Hippocampal formation (tissue), 2 donors: ENCODE measurements at places on chromosomes 1 and 21.

GRCh38 chr1:230823931-230824381 lies 44.4 kb downstream of the C1orf198 start:
- DNase-seq: no peak

DNA sequence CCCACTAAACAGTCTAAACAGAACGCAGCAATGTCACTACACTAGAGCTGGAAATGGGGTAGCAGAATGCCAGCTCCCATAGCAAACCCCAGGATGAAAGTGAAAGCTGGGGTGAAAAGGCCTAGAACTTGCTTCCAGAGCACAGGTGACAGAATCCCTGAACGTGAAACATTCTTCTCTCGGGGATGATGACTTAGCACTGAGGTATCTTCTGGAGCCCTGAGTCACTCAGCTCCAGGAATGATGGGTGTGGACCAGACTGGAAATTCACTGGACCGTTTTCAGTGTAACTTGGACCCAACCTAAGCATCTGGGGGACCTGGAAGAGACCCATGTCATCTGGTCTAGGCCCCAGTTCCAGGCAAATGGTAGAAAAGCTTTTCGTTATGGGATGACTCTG lies 108.9 kb downstream of the CDC7 start:
- no peak for DNase-seq

GRCh38 chr1:181097242-181097641 lies 8.7 kb downstream of the IER5 start:
- no peak for DNase-seq

DNA sequence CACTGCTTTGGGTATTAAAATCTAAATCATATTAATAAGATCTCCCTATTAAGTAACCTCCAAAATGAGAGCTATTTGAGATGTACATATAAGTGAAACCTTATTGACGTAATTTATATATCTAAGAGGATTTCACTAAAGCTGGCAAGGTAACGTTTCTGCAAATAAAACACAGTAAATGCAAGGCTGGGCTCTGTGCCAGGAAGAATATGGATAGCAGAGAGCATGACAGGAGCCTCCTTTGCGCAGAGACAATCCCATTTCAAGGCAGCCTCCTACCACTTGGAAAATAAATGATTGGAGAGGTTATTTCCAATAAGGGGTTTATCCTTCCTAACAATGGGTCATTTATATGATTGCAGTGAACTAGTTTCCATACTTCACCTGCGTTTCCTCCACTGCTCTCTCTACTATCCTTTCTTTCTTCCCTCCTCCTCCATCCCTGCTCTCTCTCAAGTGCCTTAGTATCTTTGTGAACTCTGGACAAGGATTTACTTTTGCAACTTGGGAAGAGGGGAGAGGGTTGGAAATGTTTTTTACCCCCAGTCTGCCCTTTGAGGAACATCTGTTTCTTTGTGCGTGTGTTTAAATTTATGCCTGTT lies 3.0 kb upstream of the NFIA start:
- no peak for DNase-seq

GRCh38 chr1:193741228-193741627 lies 554.8 kb upstream of the B3GALT2 start:
- DNase-seq: no peak

DNA sequence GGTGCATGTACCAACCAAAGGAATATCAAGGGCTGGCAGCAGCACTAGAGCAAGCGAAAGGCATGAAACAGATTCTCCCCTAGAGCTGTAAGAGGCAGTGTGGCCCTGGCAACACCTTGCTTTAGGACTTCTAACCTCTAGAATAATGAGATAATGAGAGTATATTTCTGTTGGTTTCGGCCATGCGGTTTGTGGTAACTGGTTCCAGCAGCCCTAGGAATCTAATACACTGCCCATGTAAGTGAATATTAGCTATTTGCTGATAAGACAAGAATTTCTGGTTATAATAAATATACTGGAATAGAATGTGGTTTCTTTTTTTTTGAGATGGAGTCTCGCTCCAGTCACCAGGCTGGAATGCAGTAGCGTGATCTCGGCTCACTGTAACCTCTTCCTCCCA lies 199.4 kb downstream of the GABPA start:
- DNase-seq: no peak

GRCh38 chr1:23989263-23989662 lies 9.1 kb upstream of the SRSF10 start:
- no peak for DNase-seq

DNA sequence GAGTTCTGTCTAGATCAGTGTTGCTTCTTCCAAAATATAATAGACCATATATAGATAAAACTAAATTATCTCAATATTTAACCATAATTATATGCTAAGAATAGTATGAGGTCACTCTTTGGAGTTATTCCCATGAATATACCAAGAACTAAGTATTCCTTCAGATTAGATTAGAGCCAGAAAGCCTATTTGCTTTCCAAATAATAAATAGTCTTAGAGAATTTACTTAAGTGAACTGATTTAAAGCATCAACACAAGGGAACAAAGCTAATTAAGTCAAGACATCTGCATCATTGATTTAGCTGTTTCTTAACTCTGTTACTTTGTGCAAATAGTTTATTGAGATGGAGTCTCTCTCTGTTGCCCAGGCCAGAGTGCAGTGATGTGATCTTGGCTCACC lies 35.7 kb downstream of the FNBP1L start:
- DNase-seq: no peak

DNA sequence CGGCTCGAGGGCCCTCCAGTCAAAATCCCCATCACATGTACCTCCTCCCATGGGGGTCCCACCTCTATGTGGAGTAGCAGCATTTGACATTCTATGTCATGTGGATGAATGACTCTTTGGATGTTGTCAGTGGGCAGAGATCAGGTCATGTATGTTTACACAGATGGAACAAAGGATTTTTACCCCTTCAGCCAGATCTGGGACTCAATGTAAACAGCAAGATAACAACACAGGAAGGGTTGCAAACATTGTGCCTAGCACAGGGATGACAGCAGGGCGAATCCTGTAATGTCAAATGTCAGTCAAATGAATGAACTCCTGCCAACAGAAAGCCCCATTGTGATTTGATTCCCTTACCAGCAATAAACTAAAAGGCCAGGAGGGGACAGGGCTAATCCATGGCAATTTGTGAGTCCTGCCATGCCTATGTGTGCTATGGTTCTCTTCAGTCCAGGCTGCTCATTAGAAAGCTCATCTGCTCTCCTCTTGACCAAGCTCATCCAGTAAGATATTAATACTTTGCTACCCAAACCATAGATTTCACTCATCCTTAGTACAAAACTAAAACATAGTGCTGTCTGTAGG lies 60.3 kb downstream of the PGBD5 start:
- no peak for DNase-seq

DNA sequence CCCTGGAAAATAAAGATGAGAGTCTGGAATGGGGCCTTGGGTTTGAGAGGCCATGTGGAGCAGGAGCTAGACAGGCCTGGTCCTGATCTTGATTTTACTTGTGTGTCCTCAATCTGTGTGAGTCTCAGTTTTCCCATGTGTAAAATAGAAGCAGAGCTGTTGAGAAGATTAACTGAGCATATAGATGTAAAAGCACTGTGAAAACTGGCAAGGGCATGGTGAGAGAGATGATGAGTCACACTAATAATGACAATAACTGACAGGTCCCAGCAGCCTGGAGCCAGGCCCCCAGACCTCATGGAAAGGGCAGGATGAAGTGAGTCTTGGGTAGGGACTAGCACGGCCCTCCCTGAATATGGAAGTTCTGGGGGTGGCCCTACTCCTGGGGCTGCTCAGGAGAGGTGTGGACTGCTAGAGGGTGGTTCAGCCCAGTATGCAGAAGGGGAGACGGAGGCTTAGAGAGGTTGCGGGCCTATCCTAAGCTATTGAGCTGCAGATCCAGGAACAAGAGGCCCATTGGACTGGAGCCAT lies 2.8 kb upstream of the AHDC1 start:
- DNase-seq: no peak

- peak; percentile 66 for DNase-seq
These were observed 106.0 kb downstream of the UBE2U start for GRCh38 chr1:64309431-64309831.

GRCh38 chr21:17784180-17784598 lies 35.0 kb downstream of the C21orf91 start:
- no peak for DNase-seq

- no peak for DNase-seq
These were observed 50.2 kb downstream of the C21orf91 start for GRCh38 chr21:17768840-17769446.

GRCh38 chr1:19437891-19438294 lies 47.4 kb downstream of the CAPZB start:
- no peak for DNase-seq

DNA sequence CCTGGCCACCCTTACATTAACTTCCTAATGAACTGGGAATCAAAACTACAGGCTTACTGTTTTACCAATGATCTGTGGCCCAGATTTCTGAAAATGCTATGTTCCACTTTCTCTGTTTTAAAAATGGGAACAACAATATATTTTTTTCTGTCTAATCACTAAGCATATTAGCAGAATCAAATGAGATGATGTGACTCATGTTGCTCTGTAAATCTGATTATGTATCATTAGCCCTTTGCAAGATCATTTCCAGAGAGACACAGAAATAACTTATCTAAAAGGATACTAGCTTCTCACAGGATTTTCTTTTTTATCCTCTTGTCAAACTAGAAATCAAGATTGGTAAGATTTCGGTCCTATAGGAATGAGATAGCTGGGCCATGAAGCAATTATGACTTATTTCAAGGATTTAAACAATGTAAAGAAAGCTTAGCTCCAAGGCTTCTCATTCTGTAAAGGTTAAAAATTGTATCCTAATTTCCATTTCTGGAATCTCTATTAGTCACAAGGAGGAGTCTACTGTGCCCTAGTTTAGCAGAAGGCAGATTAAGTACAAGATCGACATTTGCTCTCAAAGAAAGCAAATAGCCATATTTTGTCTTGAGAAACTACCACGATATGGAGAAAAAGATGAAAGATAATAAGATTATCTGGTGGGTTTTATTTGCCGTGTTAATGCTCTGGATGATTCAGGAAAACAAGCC lies 32.4 kb upstream of the CAMSAP2 start:
- no peak for DNase-seq

- no peak for DNase-seq
These were observed 759 bp downstream of the SMYD3 start for GRCh38 chr1:246506367-246506673.

GRCh38 chr1:197776351-197777105 lies 1.2 kb upstream of the DENND1B start:
- DNase-seq: no peak

- no peak for DNase-seq
These were observed 1401.4 kb upstream of the PRMT6 start for GRCh38 chr1:105655032-105655431.

GRCh38 chr1:45892068-45892785 lies 88.8 kb downstream of the MAST2 start:
- no peak for DNase-seq

- no peak for DNase-seq
These were observed 11.3 kb upstream of the EPHA8 start for GRCh38 chr1:22552021-22552420.

GRCh38 chr1:183370399-183371058 lies 47.7 kb downstream of the NMNAT2 start:
- DNase-seq: no peak

GRCh38 chr1:181443231-181443853 lies 40.0 kb upstream of the CACNA1E start:
- DNase-seq: no peak
